ENCODE measurements at places on chromosomes 2 and 18. TPM values are rescaled to one million over a fixed set of nuclear protein-coding genes. Genes with fewer than 3 reads are reported as not detected.
A peak's percentile ranks its signal among the peaks of the same experiment; 100 is the strongest.

The FBXO48 gene
- total RNA-seq, result 1.7 TPM

- H3K27me3 ChIP-seq, result peaks cover 12% of the 10 kb centered on the region
- H3K4me3 ChIP-seq, result no peak overlapping the region
- no peak overlapping the region for H3K27ac ChIP-seq
- H3K4me1 ChIP-seq, result no peaks in the 10 kb centered on the region
- no peaks in the 10 kb centered on the region for H3K36me3 ChIP-seq
These were observed 147.8 kb upstream of the SRD5A2 start for GRCh38 chr2:31728406-31729064.

The ESCO1 gene
- 37.7 TPM for total RNA-seq

GRCh38 chr2:177234267-177234666 is 21.7 kb downstream of the HNRNPA3 start:
- peaks cover 8% of the 10 kb centered on the region for H3K36me3 ChIP-seq
- no peak for DNase-seq
- H3K27me3 ChIP-seq, result no peaks in the 10 kb centered on the region
- peak overlapping the region; percentile 84 for H3K27ac ChIP-seq
- no peak overlapping the region for H3K4me3 ChIP-seq

DNA sequence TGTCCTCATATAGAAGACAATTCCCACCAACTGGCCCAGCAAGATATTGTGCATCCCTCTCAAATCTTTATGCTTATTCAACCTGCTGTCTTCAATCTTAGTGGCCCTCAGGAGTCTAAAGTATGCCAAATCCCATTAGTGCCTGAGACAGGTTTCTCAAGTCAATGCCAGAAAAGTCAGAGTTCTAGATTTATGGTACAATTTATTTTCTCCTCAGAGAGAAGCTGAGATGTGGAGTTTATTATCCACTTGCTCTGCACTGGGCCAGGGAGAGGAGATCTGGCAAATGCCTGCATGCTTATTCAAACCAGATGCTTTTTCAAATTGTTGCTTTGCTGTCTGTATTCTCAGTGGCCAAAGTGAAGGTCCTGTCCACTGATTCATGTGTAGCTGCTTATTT is 825.2 kb downstream of the METTL4 start:
- no peaks in the 10 kb centered on the region for H3K4me1 ChIP-seq
- no peaks in the 10 kb centered on the region for H3K27me3 ChIP-seq
- no peak overlapping the region for H3K4me3 ChIP-seq
- no peak for DNase-seq
- H3K27ac ChIP-seq, result no peak overlapping the region
- H3K36me3 ChIP-seq, result no peaks in the 10 kb centered on the region

- H3K27me3 ChIP-seq, result no peaks in the 10 kb centered on the region
- H3K4me3 ChIP-seq, result no peak overlapping the region
- H3K36me3 ChIP-seq, result peaks cover 4% of the 10 kb centered on the region
- no peak for DNase-seq
These were observed 26.2 kb downstream of the TRAF3IP1 start for GRCh38 chr2:238346544-238346943.

GRCh38 chr2:239393941-239394340 is 6.9 kb downstream of the HDAC4 start:
- peaks cover 2% of the 10 kb centered on the region for H3K36me3 ChIP-seq
- DNase-seq, result no peak
- no peak overlapping the region for H3K27ac ChIP-seq
- peaks cover 21% of the 10 kb centered on the region for H3K4me1 ChIP-seq

DNA sequence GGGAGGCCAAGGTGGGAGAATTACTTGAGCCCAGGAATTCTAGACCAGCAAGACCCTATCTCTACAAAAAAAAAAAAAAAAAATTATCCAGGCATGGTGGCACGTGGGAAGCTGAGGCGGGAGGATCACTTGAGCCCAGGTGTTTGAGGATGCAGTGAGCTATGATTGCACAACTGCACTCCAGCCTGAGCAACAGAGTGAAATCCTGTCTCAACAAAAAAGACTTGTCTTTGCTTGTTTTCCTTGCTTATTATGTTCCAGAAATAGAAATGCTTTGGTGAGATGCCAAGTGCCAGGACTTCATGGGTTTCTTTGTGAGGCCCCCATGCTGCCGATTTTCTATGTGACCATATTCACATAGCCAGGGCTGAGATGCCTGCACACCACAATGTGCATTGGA is 9.0 kb downstream of the DCDC2C start:
- no peak for DNase-seq
- H3K4me3 ChIP-seq, result no peak overlapping the region
- peaks cover 20% of the 10 kb centered on the region for H3K27me3 ChIP-seq
- H3K4me1 ChIP-seq, result no peaks in the 10 kb centered on the region
- no peak overlapping the region for H3K27ac ChIP-seq

GRCh38 chr2:165197346-165197745 is 6.5 kb downstream of the SCN3A start:
- H3K27me3 ChIP-seq, result peaks cover 5% of the 10 kb centered on the region
- H3K36me3 ChIP-seq, result no peaks in the 10 kb centered on the region
- H3K4me1 ChIP-seq, result no peaks in the 10 kb centered on the region
- DNase-seq, result no peak

The HOXD12 gene
- not detected for total RNA-seq

- H3K27me3 ChIP-seq, result no peaks in the 10 kb centered on the region
- no peak for DNase-seq
- H3K36me3 ChIP-seq, result no peaks in the 10 kb centered on the region
- no peaks in the 10 kb centered on the region for H3K4me1 ChIP-seq
- H3K27ac ChIP-seq, result no peak overlapping the region
These were observed 593.9 kb upstream of the ZNF804A start for GRCh38 chr2:184004289-184004947.

The GAREM1 gene
- 0.13 TPM for total RNA-seq

DNA sequence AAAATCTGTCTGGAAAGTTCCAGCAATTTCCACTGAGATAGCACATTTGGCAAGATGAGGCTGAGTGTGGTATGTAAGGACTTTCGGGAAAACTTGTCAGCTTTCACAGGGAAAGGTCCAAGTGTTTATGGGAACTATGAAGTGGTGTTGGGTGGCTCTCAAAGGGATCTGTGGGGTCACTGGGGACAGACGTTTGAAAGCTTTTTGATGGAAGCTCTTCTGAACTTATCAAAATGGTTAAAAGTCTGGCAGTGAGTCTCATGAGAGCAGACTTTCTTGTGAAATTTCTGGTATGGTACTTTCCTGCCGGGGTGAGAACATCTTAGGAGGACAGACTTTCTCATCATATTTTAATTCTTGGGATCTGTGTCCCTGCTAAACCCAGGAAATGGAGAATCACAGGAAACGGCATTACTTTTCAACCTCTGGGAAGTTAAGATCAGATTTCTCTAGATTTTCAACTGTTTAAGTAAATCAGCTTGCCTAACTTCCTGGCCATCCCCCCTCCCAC is 546.3 kb upstream of the ZEB2 start:
- no peaks in the 10 kb centered on the region for H3K27me3 ChIP-seq
- no peaks in the 10 kb centered on the region for H3K4me1 ChIP-seq
- no peaks in the 10 kb centered on the region for H3K36me3 ChIP-seq
- no peak for DNase-seq
- H3K27ac ChIP-seq, result no peak overlapping the region

- H3K4me3 ChIP-seq, result no peak overlapping the region
- H3K27me3 ChIP-seq, result peaks cover 68% of the 10 kb centered on the region
- no peak overlapping the region for H3K27ac ChIP-seq
- DNase-seq, result no peak
- peaks cover 2% of the 10 kb centered on the region for H3K4me1 ChIP-seq
These were observed 71.5 kb downstream of the SLC4A3 start for GRCh38 chr2:219698748-219699439.

GRCh38 chr2:241071677-241072111 is 30.4 kb downstream of the MTERF4 start:
- H3K27me3 ChIP-seq, result no peaks in the 10 kb centered on the region
- no peak overlapping the region for H3K27ac ChIP-seq
- peaks cover 2% of the 10 kb centered on the region for H3K36me3 ChIP-seq

DNA sequence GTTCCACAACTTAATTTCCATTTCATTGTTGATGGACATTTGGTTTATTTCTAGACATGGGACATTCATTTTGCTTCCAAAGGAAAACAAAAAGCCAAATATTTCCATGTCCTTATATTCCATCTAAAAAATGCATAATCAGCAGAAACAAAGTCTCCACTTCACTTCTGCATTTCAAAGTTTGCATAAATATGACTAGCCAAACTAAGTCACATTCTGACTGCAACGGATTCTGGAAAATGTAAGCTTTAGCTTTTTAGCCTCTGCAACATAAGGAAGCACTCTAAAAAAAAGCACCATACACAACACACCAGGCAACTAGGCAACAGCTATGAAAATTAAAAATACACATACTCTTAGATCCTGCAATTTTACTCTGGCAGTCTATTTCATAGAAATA is 135.3 kb downstream of the ETAA1 start:
- no peak for DNase-seq
- no peaks in the 10 kb centered on the region for H3K27me3 ChIP-seq
- H3K36me3 ChIP-seq, result no peaks in the 10 kb centered on the region
- no peaks in the 10 kb centered on the region for H3K4me1 ChIP-seq
- H3K27ac ChIP-seq, result no peak overlapping the region

The RAPGEF4 gene
- 0.26 TPM for total RNA-seq

The SPAG16 gene
- 5.1 TPM for total RNA-seq

The ITGB6 gene
- total RNA-seq, result not detected

The CEBPZOS gene
- total RNA-seq, result 23.2 TPM

GRCh38 chr2:79849949-79850348 is 337.1 kb downstream of the CTNNA2 start:
- no peaks in the 10 kb centered on the region for H3K27me3 ChIP-seq
- H3K4me3 ChIP-seq, result no peak overlapping the region
- H3K4me1 ChIP-seq, result peaks cover 2% of the 10 kb centered on the region
- H3K36me3 ChIP-seq, result no peaks in the 10 kb centered on the region
- no peak for DNase-seq
- no peak overlapping the region for H3K27ac ChIP-seq

The RAPH1 gene
- 3.6 TPM for total RNA-seq

GRCh38 chr2:105329561-105330495 is at the start of gene TGFBRAP1:
TSS of gene TGFBRAP1 (minus strand) at chr2:105329735. CDS start at chr2:105308301, 21,434 bp downstream.
- peak within 1 kb of the TSS; percentile 93 for H3K4me3 ChIP-seq
- peak; percentile 53 for DNase-seq
- H3K36me3 ChIP-seq, result no peaks in the 10 kb centered on the region
- H3K27ac ChIP-seq, result peak within 1 kb of the TSS; percentile 95

DNA sequence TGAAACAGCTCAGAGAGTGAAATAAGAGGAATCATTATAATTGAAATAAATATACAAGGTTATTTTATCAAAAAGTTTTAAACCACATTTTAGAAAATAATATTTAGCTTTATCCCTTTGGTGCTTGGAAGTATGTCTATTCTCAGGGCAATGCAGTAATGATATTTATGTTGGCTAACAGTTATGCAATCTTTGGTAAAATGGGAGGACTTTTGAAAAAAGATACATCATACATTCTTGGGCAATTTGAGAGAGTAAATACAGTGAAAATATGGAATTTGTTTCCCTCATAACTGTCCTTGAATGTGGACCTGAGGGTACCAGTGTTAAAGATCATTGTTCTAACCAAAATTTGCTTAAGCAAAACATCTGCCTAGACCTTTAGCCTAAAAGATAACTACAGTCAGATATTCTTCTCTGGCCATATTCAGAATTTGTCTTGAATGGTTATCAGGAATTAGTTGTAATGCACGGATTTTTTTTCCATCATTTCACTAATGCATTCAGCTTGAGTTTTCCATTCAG is 137.2 kb downstream of the LRRTM1 start:
- H3K27me3 ChIP-seq, result no peaks in the 10 kb centered on the region
- no peak for DNase-seq
- no peaks in the 10 kb centered on the region for H3K4me1 ChIP-seq

DNA sequence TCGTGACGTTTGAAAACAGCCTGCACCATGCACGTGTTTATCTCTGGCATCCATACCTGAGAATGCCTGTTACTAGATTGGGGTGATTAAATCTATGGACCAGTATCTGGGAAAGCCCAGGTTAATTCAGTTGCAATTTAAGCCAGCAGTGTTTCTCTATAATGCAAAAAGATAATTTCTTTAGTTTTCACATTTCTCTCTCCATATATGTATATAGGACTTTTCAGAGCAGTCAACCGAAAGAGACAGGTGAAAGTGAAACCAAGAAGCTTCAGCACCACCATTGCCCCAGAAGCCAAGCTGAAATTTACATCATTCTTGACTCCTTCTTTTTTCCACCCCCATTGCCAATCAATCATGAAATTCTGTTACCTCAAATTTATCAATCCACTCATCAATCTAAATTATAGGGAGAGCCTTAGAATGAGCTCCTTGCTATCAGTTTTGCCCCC is 2.7 kb upstream of the LRP2 start:
- peaks cover 30% of the 10 kb centered on the region for H3K4me1 ChIP-seq
- peak overlapping the region; percentile 99 for H3K4me3 ChIP-seq
- peak overlapping the region; percentile 91 for H3K27ac ChIP-seq
- H3K27me3 ChIP-seq, result peaks cover 32% of the 10 kb centered on the region
- no peak for DNase-seq
- H3K36me3 ChIP-seq, result peaks cover 8% of the 10 kb centered on the region

DNA sequence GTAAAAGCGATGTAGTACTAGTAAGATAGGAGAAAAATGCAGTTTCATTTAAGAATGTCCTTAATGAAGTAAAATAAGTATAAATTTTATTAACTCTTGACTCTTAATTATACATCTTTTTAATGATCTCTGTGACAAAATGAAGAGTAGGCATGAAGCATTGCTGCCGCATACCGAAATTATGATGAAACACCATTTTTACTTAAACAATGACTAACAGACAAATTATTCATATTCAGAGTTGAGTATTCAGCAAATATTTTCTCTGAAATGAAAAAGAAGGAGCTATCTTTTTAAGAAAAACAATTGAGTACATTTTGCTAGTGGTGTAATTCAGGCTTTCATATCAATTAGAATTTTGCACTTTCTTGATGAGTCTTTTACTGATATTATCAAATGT is 150.6 kb upstream of the DOCK10 start:
- DNase-seq, result no peak
- H3K27ac ChIP-seq, result no peak overlapping the region
- H3K4me1 ChIP-seq, result no peaks in the 10 kb centered on the region

DNA sequence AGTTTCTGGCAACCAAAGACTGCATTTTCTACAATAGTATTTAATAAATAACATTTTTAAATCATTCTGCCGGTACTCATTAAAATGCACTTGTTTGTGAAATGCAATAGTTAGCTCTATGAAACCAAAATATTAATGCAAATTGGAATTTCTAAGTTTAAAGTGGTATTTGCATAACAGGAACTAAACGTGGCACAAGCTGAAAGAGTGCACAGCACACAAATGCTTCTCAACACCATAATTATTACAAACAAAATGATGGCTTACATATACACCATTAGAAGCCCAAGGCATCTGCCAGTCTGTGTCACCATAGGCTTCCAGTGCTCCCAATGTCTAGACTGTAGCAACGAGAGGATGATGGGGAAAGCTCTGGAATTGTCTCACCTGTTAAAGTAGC is 280.5 kb downstream of the TCF4 start:
- H3K4me1 ChIP-seq, result no peaks in the 10 kb centered on the region
- H3K4me3 ChIP-seq, result no peak overlapping the region
- DNase-seq, result no peak
- no peaks in the 10 kb centered on the region for H3K27me3 ChIP-seq

The PELI1 gene
- 195 TPM for total RNA-seq

Measured in T-helper 17 cell (primary cell).